ENCODE measurements at places on chromosomes 2 and 18.

- DNase-seq: no peak
Observed at GRCh38 chr2:55621802-55622201, 4.4 kb upstream of the PPP4R3B start.

GRCh38 chr2:130845505-130846085 is 8.9 kb downstream of the ARHGEF4 start:
- no peak for DNase-seq

DNA sequence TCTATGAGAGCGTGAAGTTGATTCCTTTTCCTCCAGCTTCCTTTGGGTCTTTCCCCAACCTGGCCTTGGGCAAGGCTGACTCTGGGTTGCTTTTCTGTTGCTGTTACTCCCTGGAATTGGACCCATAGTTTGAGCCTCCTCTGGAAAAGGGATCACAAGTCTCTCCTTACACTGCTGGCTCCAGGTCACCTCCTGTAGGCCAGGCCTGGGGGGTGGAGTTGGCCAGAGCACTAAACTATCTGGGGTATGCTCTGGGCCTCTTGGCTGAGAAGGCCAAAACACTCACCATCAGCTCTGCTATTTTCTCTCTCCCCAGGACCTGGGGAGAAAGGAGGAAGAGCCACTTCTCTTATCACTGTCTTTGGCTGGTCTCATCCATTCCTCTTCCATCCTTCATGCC is 56.5 kb upstream of the NCOA1 start:
- no peak for DNase-seq

DNA sequence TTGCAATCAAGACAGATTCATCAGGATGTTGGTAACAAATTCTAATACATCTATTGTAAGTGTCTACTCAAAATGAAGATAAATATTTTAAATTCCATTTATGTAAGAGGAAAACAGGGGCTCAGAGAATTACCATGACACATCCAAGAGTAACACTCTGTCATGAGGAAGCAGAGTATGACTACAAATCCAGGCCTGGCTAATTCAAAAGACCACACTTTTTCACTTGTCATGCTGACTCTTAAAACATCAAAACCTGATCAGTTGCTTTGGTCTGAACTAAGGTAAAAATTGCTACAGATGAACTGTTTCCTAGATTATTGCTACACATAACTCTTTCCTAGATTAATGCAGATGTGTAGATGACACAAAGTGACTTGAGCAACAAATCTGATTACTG is 880.6 kb downstream of the TSN start:
- DNase-seq: no peak

DNA sequence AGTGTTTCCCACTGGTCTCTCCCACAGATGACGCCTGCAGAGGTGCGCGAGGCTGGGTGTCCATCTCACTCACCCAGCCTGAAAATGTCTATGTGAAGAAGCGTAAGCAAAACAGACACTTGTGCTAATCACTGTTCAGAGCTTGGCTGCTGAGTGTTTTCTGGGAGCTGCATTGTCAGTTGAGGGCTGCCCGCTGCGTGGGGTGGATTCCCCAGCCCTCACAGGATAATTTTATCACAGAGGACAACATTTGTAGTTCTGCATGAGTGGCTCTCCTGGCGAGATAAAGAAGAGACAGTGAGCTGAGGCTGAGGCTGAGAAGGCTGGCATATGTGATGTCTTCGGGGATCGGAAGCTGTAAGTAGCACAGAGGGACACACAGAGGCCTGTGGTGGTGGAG is 16.2 kb upstream of the CAPN13 start:
- no peak for DNase-seq

- no peak for DNase-seq
Observed at GRCh38 chr2:1400943-1401735, 12.1 kb upstream of the TPO start.

DNA sequence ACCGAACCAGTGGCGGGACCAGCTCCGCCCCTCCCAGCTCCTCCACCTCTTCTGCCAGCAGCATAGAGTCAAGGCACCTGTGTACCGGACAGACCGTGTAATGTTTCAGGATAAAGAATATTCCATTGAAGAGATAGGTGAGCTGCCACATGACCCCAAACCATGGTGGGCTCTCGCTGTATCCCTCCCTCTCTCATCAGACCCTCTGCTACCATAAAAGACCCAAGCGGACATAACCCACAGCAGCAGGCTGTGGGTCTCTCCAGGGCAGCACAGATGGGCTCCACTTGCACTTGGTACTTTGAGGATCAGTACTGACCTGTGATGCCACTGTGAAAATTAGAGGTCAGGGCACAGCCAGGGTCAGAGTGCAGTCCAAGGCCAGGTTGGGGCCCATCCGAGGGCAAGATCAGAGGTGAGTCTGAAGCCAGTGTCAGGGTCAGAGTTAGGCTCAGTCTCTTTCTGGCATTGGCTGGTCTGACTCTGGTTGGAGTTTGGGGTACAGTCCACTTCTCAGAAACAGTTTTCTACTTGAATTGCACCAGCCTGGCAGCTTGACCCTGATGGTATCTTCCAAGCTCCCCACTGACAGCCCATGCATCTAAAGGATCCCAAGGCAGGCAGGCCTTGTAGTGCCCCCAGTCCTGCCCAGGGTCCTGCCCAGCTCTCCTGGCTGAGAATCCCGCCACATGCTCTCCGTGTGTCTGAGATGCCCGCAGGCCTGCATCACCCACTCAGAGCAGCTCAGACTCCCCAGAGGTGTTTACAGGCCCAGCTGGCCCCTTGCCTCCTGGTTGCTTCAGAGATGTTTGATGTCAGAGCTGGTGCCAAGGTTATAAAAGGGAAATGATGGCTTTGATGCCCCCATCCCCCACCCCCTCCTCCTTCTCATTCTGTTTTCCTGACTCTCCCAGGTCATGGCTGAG is 212.1 kb downstream of the DYSF start:
- DNase-seq: no peak

DNA sequence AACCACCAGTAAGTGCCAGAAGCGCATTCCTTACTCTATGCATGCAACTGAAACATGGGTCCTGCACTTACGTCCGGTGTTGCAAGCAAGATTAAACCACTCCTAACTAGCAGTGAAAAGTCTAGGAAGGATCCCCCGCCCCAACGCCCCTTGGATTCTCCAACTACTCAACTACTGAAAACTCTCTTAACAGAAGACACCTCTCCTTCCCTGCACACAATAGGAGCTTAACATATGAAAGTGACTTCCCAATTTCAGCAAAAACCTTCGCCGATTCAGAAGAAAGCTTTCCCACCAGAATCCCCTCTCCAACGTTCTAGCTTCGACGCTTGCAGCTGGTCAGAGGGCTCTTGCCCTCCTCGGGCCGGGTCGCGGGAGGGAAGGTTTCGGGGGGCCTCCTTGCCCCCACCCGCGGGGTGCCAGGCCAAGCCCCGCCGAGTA is 578 bp downstream of the IWS1 start:
- DNase-seq: no peak

- DNase-seq: no peak
Observed at GRCh38 chr2:19802086-19802841, 99.5 kb downstream of the TTC32 start.

- no peak for DNase-seq
Observed at GRCh38 chr2:207238831-207239701, 73.3 kb upstream of the KLF7 start.

DNA sequence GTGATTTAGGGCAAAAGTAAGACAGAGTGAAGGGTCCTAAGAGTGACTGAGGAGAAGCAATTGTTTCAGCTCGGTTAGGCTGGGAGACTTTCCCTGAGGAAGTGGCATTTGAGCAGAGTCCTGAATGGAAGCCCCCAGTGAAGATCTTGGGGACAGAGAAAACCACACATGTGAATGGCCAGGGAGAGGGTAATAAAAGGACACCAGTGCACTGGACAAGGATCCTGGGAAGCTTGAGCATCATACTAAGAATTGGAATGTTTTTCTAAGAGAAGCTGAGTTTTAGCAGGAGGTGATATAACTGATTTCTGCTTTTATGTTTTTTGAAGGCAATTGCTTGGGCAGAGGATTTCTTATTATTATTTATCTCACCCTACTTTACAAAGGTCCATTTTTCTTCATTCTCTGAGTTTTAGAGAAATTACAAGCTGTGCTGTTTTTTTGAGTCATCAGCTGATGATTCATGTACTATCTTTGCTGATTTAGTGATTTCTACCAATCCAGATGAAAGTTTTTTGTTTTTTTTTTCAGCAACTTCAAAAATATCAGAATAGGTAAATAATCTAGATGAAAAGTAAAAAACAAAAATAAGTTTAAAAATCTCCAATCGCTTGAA is 43.5 kb downstream of the MFSD6 start:
- DNase-seq: no peak
